Suprapubic skin (tissue), 4 donors: ENCODE measurements at places on chromosomes 12 and 14. TPM values are rescaled to one million over a fixed set of nuclear protein-coding genes. Genes with fewer than 3 reads are reported as not detected.

DNA sequence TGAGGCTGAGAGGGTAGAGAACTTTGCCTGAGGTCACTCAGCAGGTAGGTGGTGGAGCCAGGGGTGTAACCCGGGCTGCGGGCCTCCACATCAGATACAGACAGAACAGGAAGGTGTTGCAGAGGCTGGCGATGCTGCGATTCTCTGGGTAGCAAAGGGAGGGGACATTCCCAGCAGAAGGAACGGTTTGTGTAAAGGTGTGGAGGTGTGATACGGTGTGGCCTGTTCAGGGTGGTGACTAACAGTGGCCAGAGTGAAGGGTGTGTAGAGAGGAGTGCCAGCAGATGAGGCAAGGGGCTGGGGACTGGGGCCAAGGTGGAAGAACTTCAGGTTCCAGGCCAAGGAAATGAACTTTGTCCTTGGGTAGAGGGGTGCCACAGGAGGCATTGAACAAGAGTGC is 18.2 kb upstream of the FAIM2 start:
- H3K4me1 ChIP-seq, result peaks cover 14% of the 10 kb centered on the region
- H3K4me3 ChIP-seq, result no peak overlapping the region
- DNase-seq, result peak; percentile 43
- no peaks in the 10 kb centered on the region for H3K27me3 ChIP-seq

The CFAP73 gene
- total RNA-seq, result 1.4 TPM

The RNF212B gene
- total RNA-seq, result not detected

GRCh38 chr12:1530592-1531152 is 63.7 kb downstream of the FBXL14 start:
- no peak overlapping the region for H3K27ac ChIP-seq
- H3K4me1 ChIP-seq, result peaks cover 36% of the 10 kb centered on the region
- H3K4me3 ChIP-seq, result peak overlapping the region; percentile 74
- DNase-seq, result no peak
- peaks cover 35% of the 10 kb centered on the region for H3K27me3 ChIP-seq

The ANO4 gene
- not detected for total RNA-seq

The P2RX7 gene
- 65.7 TPM for total RNA-seq

GRCh38 chr12:118237908-118238307 is 102.0 kb downstream of the PEBP1 start:
- peaks cover 3% of the 10 kb centered on the region for H3K36me3 ChIP-seq
- H3K27ac ChIP-seq, result peak overlapping the region; percentile 15
- no peak overlapping the region for H3K4me3 ChIP-seq

DNA sequence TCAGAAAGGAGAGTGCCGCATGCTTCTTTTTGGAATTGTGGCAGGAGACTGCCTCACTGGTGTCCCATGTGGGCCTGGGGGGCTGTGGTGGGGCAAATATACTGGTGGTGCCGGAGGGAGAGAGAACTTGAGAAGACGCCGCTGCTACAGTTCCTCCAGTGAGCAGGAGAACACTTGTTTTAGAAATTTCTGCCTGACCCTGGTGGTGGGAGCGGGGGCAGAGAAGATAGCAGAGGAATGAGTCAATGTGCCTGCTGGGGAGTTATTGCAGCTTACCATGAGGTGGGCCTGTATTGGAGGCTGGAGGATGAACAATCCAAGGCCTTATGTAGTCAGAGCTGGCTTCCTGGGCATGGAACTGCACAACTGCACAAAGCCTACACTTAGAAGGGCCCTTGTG is 211.8 kb downstream of the SNAPC1 start:
- H3K4me1 ChIP-seq, result no peaks in the 10 kb centered on the region
- no peak for DNase-seq
- H3K27me3 ChIP-seq, result no peaks in the 10 kb centered on the region
- H3K27ac ChIP-seq, result no peak overlapping the region
- no peak overlapping the region for H3K4me3 ChIP-seq
- H3K36me3 ChIP-seq, result no peaks in the 10 kb centered on the region

DNA sequence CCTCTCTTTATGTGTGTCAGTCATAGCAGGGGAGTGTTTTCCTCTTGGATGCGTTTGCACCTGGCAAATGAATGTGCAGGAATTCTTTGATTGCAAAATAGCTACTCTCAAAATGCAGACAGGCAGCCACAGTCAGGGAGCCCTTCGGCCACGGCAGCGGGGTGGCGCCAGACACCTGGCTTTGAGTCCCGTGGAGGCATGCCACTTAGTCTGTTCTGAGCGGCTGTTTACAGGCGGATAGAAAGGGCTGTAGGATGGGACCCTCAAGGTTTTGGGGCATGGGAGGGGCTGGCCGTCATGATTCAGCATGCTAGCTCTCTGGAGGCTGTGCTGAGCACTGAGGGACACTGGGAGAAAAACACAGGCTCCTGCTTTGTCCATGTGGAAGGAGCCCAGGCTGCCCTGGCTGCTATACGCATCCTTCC is 117.1 kb downstream of the SLC25A47 start:
- H3K36me3 ChIP-seq, result no peaks in the 10 kb centered on the region
- peak overlapping the region; percentile 50 for H3K27ac ChIP-seq
- DNase-seq, result no peak

DNA sequence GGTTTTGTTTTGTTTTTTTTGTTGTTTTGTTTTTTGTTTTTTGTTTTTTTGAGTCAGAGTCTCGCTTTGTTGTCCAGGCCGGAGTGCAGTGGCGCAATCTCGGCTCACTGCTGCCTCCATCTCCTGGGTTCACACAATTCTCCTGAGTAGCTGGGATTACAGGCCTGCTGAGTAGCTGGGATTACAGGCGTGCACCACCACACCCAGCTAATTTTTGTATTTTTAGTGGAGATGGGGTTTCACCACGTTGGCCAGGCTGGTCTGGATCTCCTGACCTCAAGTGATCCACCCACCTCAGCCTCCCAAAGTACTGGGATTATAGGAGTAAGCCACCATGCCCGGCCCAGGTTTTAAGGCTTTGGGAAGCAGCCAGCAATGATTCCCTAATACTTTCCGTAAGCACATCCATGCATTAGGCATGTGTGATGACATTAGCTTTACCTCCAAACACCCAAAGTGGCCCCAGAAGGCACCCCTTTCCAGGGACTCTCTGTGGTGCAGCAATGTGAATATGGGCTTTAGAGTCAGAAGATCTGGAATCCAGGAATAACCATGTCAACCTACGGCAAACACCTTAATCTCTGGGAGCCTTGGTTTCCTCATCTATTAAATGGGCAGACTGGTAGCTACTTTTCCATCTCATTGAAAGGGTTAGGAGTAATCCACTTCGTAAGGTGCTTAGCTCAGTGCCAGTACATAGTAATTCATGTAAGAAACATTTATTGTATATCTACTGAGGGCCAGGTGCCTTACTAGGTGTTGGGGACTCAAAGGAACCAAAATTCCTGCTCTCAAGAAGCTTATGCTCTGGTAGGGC is 152.9 kb downstream of the ZFP36L1 start:
- no peaks in the 10 kb centered on the region for H3K27me3 ChIP-seq
- DNase-seq, result no peak
- no peak overlapping the region for H3K27ac ChIP-seq
- no peak overlapping the region for H3K4me3 ChIP-seq

The PRB2 gene
- total RNA-seq, result not detected

DNA sequence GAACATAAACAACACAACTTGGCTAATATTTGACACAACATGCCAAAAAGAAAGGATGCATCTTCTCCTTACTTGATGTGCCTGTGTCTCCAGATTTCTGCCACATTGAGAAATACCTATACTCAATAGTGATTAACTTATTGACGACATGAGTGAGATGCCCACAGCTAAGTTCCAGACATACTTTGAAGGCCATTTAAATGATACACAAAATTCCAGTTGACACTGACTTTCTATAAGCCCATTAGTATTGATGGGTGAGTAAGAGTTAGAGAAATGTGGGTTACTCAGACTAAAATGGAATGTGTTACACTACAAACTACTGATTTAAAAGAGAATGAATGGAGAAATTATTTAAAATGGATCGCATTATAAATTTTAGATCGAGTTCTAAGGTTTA is 838.2 kb upstream of the MGAT4C start:
- no peaks in the 10 kb centered on the region for H3K4me1 ChIP-seq
- H3K36me3 ChIP-seq, result no peaks in the 10 kb centered on the region
- no peak for DNase-seq
- H3K27ac ChIP-seq, result no peak overlapping the region
- no peaks in the 10 kb centered on the region for H3K27me3 ChIP-seq

The ARF6 gene
- total RNA-seq, result 125 TPM

The KLHL33 gene
- not detected for total RNA-seq

DNA sequence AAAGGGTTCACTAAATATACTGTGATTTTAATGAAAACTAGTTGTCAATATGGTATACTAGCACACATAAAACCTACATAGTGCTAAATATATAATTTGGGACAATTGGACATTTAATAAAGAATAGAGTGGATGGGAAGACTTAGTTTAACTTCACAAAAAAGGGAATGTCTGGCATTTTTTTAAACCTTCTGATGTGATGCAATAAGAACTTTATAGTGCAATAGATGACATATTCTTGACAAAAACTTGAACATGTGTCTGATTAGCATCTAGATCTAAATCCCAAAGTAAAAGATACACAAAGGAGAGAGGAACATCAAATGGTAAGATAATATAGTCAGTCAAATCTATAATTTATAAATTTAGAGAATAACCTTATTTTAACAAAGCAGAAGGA is 488.3 kb upstream of the SYT1 start:
- H3K27me3 ChIP-seq, result no peaks in the 10 kb centered on the region
- no peak for DNase-seq
- no peak overlapping the region for H3K4me3 ChIP-seq
- H3K4me1 ChIP-seq, result no peaks in the 10 kb centered on the region

The ANKRD52 gene
- total RNA-seq, result 25.9 TPM

- no peaks in the 10 kb centered on the region for H3K27me3 ChIP-seq
- no peaks in the 10 kb centered on the region for H3K36me3 ChIP-seq
- no peak overlapping the region for H3K27ac ChIP-seq
- H3K4me3 ChIP-seq, result no peak overlapping the region
- DNase-seq, result no peak
Observed at GRCh38 chr12:58396239-58396638, 454.9 kb downstream of the ATP23 start.

DNA sequence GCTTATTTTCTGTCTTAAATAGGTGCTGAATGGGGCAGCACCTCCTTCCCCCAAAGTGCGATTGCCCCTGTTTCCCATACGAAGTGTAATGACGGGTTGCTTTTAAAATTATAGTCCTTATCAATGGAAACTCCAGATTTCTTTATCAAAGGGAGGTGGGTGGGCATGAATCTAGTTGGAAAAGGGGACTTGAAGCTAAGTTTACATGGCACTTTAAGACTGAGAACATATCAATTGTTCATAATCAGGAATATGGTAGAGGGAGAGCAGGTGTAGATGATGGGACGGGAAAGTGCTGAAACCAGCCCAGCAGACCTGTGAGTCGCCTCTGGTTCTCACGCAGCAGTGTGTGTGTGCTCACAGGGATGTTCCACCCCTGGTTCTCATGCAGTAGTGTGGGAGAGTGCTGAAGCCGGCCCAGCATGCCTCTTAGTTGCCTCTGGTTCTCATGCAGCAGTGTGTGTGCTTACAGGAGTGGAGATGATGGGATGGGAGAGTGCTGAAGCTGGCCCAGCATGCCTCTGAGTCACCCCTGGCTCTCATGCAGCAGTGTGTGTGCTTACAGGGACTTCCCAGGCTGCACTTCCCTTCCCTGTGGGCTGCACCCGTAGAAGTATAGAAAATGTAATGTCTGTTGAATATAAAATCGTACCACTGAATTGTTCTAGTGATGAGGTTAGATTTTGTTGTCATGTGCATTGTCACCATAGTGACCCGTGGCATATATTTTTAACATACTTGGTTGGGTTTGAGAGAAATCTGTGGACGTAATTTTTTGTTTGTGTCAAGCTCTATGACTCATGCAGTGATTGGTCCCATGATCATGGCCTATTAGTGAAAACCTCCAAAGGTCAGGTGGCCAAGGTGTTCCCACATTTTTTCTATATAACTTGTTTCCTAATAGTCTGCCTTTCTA is 51.6 kb downstream of the GPATCH2L start:
- H3K4me3 ChIP-seq, result no peak overlapping the region
- H3K27me3 ChIP-seq, result no peaks in the 10 kb centered on the region
- no peak for DNase-seq
- H3K4me1 ChIP-seq, result peaks cover 10% of the 10 kb centered on the region
- H3K27ac ChIP-seq, result no peak overlapping the region
- peaks cover 34% of the 10 kb centered on the region for H3K36me3 ChIP-seq

DNA sequence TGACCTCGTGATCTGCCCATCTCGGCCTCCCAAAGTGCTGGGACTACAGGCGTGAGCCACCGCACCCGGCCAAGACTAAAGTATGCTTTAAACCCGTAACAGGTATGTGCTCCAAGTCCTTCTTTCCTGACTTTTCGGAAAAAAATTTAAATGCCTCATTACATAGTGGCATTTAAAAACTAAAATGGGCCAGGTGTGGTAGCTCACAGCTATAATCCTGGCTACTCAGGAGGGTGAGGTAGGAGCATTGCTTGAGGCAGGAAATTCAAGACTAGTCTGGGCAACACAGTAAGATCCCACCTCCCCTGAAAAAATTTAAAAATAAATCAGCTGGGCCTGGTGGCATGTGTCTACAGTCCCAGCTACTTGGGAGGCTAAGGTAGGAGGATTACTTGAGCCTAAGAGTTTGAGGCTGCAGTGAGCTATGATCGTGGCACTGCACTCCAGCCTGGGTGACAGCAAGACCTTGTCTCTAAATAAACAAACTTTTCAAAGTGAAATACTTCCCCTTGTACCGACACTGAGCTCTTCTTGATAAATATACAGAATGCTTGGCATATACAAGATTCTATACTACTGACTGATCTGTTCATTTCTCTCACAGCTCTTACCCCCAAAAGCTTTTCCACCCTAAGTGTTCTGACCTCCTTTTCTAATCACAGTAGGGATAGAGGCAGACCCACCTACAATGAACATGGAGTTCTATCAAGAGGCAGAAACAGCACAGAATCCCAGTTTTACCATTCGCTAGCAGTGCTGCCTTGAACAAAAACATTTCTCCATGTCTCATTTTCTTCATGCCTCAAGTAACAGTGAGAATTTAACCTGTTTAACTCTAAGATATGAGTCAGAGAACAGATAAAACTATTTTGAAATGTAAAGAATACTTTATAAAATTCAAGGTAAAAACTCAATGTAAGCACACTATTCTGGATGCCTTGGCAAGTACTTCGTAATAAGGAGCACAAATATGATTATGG is 7.9 kb downstream of the PPP4R3A start:
- H3K4me3 ChIP-seq, result no peak overlapping the region
- no peaks in the 10 kb centered on the region for H3K27me3 ChIP-seq
- no peak for DNase-seq
- no peak overlapping the region for H3K27ac ChIP-seq
- H3K4me1 ChIP-seq, result peaks cover 55% of the 10 kb centered on the region
- H3K36me3 ChIP-seq, result peaks cover 9% of the 10 kb centered on the region

The OR4M1 gene
- not detected for total RNA-seq

The KRT81 gene
- 346 TPM for total RNA-seq

- H3K4me3 ChIP-seq, result no peak overlapping the region
- H3K36me3 ChIP-seq, result no peaks in the 10 kb centered on the region
- H3K27me3 ChIP-seq, result no peaks in the 10 kb centered on the region
- H3K27ac ChIP-seq, result no peak overlapping the region
Observed at GRCh38 chr12:76158518-76159321, 74.2 kb upstream of the NAP1L1 start.

GRCh38 chr12:63362791-63363190 is 211.8 kb upstream of the AVPR1A start:
- H3K4me1 ChIP-seq, result no peaks in the 10 kb centered on the region
- H3K36me3 ChIP-seq, result no peaks in the 10 kb centered on the region
- no peak for DNase-seq
- no peak overlapping the region for H3K4me3 ChIP-seq
- no peaks in the 10 kb centered on the region for H3K27me3 ChIP-seq
